ENCODE measurements at places on chromosomes 2 and 18. TPM values are rescaled to one million over a fixed set of nuclear protein-coding genes. Genes with fewer than 3 reads are reported as not detected.

The PRSS56 gene
- total RNA-seq = not detected

DNA sequence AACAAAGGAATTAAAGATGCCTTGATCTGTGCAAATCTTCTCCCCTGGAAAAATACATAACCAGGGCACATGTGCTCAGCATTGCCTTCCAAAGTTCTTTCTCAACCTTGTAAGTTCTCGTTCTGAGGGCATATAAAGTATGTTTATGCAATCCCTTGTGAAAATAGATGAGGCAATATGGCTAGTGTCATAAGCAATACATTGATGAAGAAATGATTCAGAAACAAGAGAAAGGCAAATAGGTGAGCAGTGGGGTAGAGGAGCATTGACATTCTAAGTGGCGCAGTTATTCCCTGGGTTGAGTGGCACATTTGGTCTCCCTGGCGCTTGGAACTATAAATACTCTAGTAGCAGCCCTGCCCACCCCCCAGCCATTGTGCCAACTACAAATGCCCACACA lies 57.4 kb upstream of the PGAP1 start:
- no peak for DNase-seq

The ACMSD gene
- not detected for total RNA-seq

DNA sequence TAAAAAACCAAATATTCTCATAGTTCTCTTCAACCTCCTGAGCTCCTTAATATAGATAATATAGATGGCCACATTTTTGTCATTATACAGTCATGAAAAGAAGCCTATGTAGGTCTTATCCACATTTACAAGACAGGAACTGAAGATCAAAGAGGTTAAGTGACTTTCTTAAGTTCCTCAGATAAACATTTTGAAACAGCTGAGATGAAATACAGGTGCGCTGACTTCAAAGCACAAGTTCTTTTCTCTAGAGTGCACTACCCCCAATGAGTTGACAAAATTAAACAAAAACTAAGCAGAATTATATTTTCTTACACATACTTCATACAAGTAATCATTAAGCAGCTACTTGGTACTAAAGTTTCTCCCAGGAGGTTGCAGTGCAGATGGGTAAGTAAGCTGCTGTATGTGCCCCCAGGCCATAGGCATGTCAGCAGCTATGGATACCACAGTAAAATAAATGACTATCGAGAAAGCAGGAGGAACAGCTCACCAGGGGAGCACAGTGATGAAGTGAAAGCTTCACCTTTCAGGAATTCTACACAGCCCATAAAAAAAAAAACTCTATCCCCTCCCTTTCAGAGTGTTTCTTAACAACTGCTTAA lies 199.8 kb downstream of the DPP10 start:
- no peak for DNase-seq

- no peak for DNase-seq
Observed at GRCh38 chr2:33107690-33108482, 161.1 kb downstream of the LTBP1 start.

DNA sequence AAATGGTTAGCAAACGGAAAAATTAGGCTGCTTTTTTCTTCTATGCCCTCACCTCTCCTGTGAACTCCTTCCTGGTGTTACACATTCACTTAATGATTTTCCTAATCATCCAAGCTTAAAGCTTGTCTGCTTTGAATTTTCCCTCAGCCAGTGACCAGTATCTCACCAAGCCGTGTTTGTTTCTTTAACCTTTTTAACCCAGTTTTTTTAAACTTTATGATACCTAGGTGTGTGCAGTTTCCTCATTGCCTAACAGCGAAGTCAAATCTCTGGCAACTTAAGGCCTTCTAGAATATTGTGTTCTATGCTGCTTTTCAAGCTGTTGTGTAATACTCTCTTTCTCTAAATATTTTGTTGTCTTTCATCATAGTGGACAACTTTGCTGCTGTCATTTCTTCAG lies 113.0 kb downstream of the PIK3C3 start:
- DNase-seq = no peak

DNA sequence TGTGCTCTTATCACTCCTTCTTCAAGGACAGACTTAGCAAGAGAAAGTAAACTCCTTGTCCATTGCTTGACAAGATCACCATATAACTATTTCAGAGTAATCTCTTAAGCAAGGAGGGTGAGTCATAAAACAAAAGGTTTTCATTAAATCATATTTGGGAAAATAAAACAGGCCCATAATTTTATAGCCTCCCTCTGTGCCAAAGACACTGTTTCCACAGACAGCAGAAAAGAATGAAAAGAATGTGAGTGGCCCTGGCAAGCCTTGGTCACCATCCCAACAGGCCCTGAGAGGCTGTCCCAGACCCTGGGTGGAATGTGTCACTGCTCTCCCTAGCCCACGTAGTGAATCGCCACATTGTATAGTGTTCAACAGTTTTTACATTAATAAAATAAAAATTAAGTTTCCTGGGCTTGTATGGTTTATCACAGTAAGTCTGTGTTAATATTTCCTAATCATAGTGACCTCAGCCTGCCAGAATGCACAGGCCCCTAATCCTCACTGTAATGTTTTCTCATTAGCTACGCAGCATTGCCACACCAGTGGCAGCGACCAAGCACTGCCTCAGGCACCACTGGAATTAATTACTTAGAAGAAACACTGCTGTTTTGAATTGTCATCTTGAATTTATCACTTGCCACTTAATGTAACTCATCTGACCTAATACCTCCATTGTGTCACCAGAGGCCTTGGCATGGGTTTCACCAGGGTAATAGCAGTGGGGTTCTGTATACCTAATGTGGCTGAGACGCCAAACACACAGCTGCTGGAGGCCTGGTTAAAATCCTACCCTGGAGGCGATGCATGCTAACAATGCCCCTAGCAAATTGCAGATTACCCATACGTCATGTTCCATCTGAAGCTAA lies 401.9 kb downstream of the LNPK start:
- no peak for DNase-seq

DNA sequence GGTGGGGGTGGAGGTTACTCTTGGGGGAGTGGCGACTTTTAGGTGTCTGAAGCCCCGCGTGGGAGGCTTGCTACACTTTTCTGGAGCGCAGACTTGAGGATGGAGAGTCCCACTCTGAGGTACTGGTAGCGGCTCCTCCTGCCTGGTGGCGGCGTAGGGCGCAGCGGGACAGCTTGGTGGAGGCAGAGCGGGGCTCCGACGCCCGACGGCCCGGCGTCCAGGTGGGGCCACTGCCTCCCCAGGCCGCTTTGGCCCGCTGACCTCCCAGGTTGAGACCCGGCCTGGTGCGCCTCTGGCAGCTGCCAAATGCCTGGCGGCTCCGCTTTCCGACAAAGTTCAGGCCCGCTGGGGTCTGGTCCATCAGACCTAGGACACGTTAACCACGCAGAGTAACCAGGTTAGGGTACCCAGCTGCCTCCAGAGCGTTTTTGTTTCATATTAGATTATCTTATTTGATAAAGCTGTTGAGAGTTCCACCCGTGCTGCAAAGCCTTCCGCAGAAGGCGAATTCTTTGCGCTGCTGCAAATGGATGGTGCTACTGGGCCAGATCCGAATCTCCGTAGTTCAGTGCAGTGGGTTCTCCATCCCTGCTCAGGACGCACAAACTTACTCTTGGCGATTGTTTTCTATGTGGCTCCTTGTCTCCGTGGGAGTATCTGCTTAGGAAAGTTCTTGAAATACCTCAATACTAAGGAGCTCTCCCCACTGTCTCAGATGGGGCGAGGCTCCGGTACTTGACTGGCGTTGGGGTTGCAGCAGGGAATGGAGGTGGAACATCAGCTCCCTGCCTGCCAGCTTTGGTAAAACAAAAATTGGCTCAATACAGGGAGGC lies 405.9 kb downstream of the XIRP2 start:
- DNase-seq = no peak

DNA sequence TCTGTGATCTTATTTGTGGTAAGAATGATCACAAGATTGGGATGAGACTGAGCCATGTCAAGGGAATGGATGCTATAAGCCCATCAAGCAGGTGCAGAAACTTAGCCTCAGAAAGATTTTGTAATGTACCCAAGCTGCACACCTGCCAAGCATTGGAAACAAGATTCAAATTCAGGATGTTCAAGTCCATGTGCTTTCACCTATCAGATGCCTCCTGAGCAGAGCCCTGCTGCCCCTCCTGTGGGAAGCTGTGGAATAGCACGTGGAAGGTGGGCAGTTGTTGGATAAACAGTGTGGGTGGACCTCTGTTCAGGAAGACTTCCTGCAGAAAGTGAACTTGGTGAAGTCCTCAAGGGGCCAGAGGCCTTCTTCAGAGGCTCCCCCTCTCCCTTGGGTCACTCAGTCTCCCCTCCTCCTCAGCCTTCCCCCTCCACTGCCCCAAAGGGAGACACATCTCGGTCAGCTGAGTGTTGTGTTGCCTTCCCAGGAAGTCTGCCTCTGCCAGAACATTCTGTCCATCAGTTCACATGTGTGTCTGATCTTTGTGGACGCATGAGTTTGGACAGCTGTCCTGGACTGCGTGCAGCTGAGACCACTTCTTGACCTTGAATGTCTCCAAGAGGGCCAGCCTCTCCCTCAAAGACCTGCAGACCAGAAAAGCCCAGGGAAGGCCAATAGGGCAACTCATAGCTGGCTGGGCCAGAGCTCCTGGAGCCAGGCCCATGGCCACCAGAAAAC lies 186.1 kb downstream of the INHBB start:
- DNase-seq = no peak

DNA sequence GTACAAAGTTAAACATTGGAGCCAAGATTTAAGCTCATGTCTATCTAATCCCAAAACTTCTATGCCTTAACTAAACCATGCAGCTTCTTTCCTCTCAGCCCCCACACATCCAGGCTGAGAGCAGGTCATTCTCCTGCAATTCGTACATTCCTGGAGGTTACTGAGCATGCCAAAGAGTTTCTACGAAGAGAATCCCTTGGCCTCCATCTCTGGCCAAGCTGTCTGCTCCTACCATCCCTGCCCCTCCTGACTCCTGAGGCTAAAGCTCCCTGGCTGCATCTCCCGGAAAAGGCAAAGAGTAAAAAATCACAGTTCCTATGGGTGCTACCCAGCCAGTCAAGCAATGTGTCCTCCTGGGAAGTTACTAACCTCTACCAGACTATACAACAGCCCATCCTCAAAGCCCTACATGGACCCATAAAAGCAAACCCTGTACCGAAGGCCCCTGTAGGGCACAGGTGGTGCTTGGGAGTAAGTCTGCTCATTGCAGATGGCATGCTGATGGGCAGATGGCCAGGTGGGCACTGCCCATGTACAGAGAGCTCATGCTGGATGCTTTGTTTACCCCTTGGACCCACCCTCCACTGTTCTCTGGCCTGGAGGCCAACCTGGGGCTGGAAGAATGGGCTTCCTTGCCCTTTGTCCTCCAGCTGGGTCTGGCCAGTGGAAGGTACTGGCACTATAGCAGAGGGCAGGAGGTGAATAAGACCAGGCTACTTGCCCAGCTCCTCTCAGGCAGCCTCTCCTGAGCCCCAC lies 99.5 kb downstream of the TTC32 start:
- DNase-seq = no peak

GRCh38 chr2:225842939-225843338 lies 443.4 kb downstream of the NYAP2 start:
- no peak for DNase-seq

The LYG1 gene
- 1.2 TPM for total RNA-seq

DNA sequence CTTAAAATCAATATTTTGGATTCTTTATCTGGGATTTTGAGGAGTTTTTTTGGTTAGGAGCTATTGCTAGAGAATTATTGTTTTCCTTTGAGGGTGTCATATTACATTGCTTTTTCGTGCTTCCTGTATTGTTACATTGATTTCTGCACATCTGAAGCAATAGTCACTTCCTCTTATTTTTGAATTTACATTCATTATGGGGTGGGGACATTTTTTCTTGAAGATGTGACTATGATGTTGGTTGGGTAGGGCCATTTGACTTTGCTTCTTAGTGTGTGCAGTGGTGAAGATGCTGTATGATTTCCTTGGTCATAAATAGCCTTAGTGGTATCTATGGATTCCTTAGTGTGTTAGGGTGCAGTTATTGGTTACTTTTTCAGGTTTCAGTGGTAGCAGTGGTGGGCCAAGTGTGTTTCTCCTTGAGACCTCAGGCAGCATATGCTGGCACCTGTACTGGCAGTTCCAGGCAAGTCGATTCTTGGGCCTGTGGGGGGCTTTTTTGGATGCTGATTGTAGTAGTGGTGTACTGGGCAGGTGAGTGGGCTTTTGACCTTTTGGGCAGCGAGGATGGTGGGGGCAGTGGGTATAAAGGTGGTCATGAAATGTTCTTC lies 61.8 kb downstream of the ARHGAP25 start:
- no peak for DNase-seq

DNA sequence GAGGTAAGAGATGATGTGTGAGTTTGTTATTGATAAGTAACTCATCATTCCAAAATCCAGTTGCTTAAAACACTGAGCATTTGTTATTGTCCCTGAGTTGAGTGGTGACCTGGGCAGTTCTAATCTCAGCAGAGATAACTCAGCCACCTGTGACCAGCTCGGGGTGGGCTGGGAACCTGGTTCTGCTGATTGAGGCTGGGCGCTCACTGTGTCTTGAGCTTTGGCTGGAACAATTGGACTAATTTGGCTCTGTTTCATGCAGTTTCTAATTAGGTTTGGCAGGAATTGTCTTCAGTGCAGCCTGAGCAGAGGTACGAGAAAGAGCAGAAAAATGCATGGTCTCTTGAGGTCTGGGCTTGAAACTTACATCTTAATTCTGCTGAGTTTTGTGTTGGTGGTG lies 144.7 kb downstream of the RNF144A start:
- no peak for DNase-seq

DNA sequence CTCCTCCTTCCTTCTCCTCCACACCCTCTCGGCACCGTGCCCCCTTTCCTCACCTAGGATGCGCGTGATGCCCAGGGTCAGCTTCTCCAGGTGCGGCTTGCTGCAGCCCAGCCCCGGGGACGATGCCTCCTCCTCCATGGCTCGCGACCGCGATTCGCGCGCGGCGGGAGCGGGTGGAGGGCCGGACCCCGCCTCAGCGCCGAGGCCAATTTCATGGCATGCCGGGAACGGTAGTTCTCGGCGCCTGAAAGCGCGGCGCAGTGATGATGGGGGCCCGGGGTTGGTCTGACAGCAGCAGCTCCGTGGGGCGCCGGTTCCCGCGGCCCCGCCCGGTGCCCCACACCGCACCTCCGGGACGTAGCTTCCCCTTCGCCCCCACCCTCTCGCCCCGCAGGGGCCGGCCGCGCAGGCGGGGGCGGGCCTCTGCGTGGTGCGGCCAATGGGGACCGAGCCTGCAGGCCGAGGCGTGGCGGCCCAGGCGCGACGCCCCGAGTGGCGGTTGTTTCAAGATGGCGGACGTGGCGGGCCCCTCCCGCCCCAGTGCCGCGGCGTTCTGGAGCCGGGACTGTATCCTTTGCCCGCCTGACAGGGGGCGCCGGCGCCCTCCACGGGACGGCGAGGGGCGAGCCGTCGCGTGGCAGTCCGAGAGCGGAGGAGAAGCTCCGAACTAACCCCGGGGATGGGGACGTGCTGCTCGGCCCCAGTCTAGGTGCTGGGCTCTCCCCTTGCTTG lies at the start of the genes KIAA1328 and TPGS2:
Gene KIAA1328, plus strand, starts transcription at position 498 of the 732 bp plus-strand sequence. Its CDS starts 12 bp downstream, at position 510.
Gene TPGS2, minus strand, starts transcription at position 373 of the 732 bp plus-strand sequence. Its CDS starts 235 bp downstream, at position 138.
- no peak for DNase-seq

GRCh38 chr2:179201869-179202268 lies 62.8 kb downstream of the SESTD1 start:
- DNase-seq = no peak

GRCh38 chr2:21461754-21462240 lies 338.0 kb downstream of the TDRD15 start:
- no peak for DNase-seq

The GKN1 gene
- total RNA-seq = not detected

The FZD7 gene
- total RNA-seq = 10.5 TPM

The UGT1A4 gene
- total RNA-seq = 0.12 TPM

Data from glomerular endothelial cell (primary cell).